Common myeloid progenitor, CD34-positive (primary cell): ENCODE measurements at places on chromosomes 7 and 10.

DNA sequence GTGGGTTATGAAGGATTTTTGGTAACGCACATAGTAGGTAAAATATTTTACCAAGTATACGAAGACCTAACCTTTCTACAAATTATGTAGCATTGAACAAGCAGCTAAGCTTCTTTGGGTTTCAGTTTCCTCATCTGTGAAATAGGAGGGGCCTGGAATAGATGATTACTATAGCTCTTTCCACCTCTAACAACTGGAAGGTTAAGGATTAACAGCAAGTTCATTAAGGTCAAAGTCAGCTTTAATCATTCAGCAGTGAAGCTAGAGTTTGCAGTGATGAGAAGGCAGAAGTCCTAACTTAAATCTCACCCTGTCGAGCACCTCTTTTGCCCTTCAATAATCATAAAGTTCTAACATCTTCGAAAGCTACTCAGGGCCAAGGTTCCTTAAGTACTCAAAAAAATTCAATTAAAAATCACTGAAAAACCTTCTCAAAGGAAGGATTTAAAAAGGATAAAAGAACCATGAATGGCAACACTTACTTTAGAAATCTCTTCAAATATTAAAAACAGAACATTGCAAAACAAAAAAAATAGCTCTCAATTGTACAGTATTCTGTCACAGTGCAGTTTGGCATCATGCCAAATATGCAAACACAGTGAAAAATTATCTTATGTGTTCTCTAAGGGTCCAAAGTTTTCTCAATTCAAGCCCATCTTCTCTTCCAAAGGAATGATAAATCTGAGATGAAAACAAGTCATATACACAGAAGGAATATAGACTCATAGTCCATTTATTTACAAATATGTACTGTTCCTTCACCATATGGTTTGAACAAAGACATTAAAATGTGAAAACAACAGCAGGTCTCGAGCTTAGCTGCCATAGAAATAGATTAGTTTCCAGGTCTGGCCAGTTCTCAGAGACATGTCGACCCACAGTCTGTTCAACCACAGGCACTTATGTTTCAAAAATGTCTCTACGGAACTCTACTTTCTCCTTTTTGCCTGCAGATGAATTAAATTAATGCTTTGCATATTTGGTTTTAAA is 152.0 kb upstream of the SLC13A1 start:
- no peaks in the 10 kb centered on the region for H3K27me3 ChIP-seq
- no peaks in the 10 kb centered on the region for H3K36me3 ChIP-seq
- H3K4me1 ChIP-seq = no peaks in the 10 kb centered on the region
- DNase-seq = no peak

GRCh38 chr10:22003964-22004281 is 393 bp upstream of the DNAJC1 start:
- H3K36me3 ChIP-seq = no peaks in the 10 kb centered on the region
- no peak for DNase-seq
- peak overlapping the region; percentile 91 for H3K27ac ChIP-seq
- no peaks in the 10 kb centered on the region for H3K27me3 ChIP-seq
- peaks cover 12% of the 10 kb centered on the region for H3K4me1 ChIP-seq

DNA sequence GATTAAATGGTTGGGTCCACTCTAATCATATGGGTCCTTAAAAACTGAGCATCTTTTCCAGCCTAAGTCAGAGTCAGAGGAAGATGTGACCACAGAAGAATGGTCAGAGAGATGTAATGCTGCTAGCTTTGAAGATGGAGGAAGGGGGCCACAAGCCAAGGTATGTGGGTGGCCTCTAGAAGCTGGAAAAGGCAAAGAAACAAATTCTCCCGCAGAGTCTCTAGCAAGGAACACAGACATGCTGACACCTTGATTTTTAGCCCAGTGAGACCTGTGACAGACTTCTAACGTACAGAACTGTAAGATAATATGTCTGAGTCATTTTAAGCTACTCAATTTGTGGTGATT is 1.5 kb upstream of the EXOC6 start:
- H3K27me3 ChIP-seq = no peaks in the 10 kb centered on the region
- no peaks in the 10 kb centered on the region for H3K36me3 ChIP-seq
- H3K27ac ChIP-seq = no peak overlapping the region

DNA sequence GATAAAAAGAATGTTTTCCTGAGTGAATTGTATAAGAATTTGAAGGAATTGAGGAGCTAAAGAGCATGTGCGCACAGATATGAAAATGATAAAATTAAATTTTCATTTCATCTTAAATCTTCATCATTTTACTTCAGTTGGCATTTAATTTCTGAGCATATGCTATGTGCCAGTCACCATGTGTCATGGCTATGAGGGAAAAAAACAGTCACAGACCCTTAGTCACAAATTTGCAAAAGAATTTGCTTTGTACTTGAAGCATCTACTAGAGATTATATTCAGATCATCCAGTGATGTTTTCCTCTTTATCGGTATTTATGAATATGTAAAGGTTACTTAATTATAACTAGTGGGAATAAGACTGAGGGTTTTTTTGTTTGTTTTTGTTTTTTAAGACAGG is 29.8 kb downstream of the VCL start:
- no peaks in the 10 kb centered on the region for H3K36me3 ChIP-seq
- H3K4me1 ChIP-seq = peaks cover 18% of the 10 kb centered on the region
- no peak overlapping the region for H3K27ac ChIP-seq
- no peaks in the 10 kb centered on the region for H3K27me3 ChIP-seq
- no peak for DNase-seq
- H3K4me3 ChIP-seq = no peak overlapping the region

DNA sequence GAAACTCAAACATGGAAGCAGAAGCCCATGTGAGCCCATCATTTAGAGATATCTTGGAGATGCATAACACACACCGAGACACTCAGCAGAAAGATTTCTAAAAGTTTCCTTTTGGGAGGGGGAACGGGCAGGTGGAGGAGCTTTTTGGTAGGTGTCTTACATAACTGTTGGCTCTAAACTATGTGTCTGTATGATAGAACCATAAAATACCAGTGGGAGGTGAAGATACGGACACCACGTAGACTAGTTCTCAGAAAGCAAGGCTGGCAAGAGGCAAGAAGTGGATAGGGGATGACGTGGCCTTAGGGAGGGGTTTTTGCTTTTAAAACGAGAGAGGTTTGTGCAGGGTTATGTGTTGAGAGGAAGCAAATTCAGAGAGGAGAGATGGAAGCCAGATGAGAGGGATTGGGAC is 36.5 kb downstream of the IL15RA start:
- DNase-seq = no peak
- H3K27me3 ChIP-seq = no peaks in the 10 kb centered on the region
- peaks cover 22% of the 10 kb centered on the region for H3K4me1 ChIP-seq
- no peak overlapping the region for H3K4me3 ChIP-seq
